ENCODE measurements at places on chromosomes 16 and 17.

DNA sequence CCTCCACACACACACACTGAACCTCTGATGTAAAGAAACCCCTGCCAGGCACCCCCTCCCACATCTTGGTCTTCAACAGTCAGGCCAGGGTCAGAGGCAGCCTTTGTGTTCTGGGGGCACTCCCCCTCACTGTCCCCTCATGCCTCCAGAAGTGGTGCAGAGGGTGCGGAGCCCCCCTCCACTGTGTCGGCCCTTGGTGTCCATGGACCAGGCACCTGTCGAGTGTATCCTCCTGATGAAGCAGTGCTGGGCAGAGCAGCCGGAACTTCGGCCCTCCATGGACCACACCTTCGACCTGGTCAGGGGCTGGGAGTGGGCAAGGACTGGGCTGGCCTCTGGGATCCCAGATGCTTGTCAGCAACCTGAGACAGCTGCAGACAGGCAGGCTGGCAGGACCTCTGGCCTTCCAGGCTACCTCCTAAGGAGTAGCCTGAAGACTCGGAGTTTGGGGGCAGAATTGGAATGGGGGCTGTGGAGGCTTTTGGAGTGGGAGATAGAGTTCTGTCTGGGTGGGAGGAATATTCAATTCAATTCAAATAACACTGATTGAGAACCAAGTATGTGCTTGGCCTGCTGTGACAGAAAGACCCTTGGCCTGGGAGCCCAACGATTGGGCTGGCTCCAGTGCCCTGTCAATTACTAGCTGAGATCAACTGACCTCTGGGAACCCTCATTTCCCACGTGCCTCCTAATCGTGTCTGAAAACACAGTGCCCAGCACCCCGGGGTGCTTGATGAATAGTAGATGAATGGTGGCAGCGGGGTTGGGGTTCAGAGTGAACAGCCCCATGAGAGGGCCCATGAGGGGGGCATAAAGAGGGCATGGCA, 11.5 kb downstream of the GUCY2D start:
- DNase-seq, result no peak

DNA sequence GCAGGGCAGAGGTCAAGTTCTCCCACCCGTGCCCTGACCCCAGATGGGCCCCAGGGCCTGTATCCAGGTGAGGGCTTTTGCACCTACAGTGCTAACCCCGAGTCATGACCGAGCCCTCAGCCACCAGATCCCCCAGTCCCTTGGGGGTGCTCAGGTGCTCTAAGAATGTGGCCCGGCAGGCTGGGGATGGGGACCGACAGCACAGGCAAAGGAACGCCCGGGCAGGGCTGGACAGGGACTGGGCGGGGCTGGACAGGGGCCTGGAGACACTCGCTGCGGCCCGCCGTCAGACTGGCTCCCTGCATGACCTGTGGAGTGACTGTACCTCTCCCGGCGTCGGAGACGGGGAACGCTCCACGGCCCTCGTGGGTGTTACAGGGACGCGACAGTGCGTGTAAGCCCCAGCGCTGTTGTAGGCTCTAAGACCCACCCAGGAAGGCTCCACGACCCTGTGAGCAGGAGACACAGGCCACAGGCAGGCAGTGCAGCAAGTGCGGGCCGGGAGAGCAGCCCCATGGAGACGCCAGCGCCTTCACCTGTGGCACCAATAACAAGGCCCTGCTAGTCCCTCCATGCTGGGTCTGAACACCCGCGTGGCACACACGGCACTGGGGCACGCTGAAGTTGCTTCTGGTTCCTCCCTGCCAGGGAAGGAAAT, 38.8 kb downstream of the CBFA2T3 start:
- DNase-seq, result no peak

DNA sequence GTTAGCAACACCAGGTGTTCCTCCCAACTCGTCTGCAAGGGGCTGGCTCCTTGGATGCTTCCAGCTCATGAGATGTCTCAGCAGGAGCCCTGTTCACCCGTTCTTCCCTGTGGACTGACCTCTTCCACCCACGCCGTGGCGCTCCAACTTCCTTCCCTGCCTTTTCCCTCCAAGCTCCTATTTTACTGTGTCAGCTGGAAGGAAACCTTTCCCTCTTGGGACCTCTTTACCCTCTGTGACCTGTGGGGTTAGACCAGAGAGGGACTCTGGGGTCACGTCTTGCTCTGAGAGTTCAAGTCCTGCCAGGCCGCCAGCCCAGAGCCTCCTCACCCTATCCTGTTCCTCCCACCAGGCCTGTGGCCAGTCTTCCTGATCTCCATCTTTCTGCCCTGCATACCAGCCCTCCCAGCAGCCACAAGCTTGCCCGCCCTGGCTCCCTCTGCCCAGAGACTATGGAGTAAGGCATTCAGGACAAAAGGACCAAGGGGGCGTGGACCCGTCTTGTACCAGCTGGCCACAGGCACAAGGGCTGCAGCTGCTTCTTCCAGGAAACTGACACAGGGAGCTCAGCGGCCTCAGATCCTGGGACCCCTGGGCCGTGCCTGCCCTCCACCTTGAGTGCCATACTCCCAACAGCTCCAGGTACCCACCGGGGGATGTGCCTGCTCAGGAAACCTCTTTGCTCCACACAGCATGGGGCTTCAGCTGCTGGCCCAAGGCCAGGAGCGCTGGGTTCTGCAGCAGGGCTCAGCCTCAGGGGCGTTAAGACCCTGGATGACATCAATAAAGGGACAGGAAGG, 3.0 kb downstream of the PAQR4 start:
- no peak for DNase-seq

GRCh38 chr17:45077643-45078042, 16.5 kb downstream of the NMT1 start:
- peak; percentile 52 for DNase-seq

- no peak for DNase-seq
These were observed 8.7 kb downstream of the ADAM11 start for GRCh38 chr17:44767493-44767892.

- no peak for DNase-seq
These were observed 134.6 kb downstream of the CLEC16A start for GRCh38 chr16:11078812-11079459.

Data from suppressor macrophage (primary cell).